ENCODE measurements at places on chromosomes 6 and 20.

DNA sequence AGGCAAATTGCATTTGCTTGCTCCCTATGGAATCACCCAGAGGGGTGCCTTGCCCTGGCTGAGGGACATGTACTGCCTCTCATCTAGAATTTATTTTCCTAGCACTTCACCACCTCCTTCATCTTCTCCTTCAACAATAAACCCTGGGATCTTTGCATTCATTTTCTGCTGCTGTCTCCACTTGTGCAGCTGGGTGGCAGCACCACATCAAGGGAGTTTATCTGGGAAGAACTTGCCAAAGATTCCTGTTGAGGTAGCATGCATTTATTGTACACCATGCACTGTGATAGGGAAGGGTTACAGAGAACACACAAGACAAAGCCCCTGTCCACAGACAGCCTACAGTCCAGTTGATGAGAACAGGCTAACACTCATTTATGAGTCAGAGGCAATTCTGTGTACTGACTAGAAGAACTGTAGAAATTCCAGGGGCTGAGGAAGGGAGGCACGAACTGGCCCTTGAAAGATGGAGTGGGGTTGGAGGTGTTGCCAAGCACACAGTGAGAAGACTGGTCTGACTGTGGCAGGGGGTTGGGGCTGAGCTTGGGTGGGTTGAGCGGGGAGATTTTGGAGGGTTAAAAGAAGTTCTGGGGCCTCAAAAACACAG is 17.5 kb downstream of the C20orf173 start:
- peak; percentile 72 for DNase-seq

DNA sequence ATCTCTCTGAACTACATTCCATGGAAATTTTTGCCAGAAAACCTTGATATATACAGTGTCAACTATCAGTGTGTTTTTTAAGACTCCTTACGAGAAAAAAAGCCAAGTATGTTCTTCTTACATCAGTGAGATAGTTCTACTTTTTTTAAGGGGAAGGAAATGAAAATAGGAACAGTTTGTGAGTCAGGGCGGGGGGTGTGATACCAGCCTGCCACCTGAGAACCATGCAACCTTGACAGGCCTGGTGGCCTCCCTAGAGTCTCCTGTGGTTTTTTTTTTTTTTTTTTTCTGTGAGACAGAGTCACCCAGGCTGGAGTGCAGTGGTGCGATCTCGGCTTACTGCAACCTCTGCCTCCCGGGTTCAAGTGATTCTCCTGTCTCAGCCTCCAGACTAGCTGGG is 96.3 kb upstream of the GCM1 start:
- no peak for DNase-seq

DNA sequence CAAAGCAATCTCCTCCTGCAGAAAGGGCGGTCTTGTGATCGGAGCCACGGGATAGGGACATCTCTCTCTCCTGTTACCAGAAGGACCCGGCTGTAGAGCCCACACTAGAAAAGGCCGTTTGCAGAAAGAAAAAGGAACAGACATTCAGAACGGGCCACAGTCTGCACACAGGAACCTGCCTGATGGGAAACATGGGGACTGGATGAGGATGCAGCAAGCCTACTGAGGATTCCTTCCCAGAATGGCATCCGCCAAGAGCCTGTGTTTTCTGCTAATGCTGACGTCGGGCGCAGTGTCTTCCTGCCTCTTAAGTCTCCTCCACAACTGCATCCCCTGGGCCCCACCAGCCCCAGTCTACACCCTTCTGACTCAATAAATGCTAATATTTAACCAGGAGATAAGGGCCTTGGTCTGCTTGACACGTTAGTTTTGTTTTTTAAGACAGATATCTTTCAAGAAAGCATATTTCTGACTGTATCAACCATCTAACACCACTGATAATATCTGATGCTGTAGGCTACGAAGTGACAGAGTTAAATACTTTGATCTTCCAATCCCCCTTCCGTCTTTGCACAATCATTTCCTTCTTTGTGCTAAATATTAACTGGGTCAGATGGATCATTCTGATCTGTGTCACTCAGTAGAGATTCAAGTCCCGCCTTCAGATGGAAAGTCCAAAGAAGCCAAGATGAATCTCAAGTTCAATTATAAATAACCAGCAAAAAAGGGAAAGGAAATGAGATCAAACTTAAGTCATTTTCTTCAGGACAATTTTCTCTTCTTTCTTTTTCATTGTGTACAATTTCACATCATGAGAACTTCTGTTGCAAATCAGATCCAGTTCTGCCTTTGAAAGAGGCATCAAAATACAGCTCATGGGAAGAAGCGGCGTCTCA is 20.7 kb downstream of the FAM50B start:
- DNase-seq, result no peak

GRCh38 chr6:16321826-16322225 is 83.4 kb downstream of the GMPR start:
- DNase-seq, result no peak

DNA sequence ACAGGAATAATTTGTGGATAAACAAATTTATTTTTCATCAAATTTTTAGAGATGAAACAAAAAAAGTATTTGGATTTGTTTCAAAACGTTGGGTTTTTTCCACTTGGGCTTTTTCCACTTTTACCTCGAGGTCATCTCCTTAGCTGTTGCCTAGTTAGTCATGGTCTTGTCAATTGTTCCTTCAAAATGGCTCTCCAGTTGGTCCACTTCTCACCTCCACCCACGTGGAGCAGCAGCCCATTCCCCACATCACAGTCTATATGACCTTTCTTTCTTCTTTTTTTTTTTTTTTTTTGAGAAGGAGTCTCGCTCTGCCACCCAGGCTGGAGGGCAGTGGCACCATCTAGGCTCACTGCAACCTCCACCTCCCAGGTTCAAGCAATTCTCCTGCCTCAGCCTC is 6.7 kb upstream of the SLC4A11 start:
- DNase-seq, result no peak

GRCh38 chr6:114288701-114289495 is 53.9 kb downstream of the HS3ST5 start:
- DNase-seq, result no peak

- DNase-seq, result no peak
These were observed 582.1 kb upstream of the JAG1 start for GRCh38 chr20:11255860-11256259.

DNA sequence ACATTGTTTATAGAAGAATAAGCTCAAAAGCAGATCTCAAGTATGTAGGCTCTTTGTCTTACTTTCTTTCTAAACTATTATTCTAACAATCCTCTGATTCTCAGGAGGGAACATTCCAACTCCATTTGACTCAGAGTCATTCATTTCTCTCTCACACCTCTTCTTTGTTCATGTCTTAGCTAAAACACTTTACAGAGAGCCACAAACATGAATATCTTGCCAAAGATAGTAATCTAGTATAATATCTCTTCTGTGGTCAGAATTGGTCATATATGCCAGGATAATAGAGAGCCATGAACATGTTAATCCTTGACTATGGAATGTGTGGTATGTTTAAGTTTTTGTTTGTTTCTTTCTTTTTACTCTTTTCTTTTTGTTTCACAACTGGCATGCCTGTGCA is 456.0 kb upstream of the PTCHD4 start:
- peak; percentile 57 for DNase-seq

DNA sequence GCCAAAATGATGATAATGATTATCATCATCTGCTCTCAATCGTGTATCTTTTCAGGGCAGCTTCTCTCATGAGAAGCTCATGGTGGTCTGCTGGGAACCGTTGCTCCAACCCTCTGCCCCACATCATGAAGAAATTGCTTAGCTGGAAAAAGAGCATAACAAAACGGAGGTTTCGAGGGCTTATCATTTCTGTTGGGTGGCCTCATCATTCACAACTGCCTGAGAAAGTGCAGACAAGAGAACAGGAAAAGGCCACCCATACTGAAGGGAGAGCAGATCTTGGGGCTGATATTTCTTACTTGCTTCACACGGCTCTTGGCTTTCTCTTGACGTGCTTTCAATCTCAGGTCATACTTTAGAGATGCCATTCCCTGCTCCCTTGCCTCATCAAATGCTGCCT is 471.6 kb downstream of the CD83 start:
- no peak for DNase-seq

- DNase-seq, result peak; percentile 56
These were observed 17.3 kb downstream of the TRAF3IP2 start for GRCh38 chr6:111588366-111588765.

DNA sequence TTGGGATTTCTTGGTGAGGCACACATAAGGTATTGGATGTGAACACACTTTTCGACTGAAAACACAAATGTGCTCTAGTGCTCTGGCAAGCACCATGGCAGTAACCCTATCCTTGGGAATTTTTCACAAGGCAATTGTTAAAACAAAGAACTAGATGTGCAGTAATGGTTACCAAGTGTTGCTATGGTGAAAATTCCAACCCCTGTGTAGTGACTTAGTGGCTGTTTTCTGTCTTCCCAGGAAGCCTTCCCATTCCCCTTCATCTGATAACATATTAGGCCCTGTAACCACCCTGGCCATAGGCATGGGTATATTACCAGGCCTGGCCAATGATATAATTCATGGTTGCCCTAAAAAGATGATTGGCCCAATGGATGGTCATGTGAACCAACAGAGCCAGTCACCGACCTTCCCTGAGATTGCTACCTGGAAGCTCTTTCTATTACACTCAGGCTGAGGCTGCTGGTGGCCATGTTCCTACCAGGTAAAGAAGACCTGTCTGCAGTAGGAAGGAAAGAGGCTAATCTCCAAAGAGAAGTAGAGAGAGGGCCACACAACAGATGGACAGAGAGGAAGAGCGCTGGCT is 4.1 kb downstream of the C20orf202 start:
- DNase-seq, result no peak

- no peak for DNase-seq
These were observed 7.2 kb downstream of the CST9 start for GRCh38 chr20:23598481-23598880.

DNA sequence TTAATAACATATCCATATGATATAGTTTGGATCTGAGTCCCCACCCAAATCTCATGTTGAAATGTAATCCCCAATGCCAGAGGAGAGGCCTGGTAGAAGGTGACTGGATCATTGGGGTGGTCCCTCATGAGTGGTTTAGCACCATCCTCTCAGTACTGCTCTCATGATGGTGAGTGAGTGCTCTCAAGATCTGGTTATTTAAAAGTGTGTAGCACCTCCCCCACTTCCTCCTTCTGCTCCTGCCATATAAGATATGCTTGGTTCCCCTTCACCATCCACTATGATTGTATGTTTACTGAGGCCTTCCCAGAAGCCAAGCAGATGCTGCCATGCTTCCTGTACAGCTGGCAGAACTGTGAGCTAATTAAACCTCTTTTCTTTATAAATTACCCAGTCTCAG is 22.9 kb downstream of the IRF4 start:
- DNase-seq, result no peak

DNA sequence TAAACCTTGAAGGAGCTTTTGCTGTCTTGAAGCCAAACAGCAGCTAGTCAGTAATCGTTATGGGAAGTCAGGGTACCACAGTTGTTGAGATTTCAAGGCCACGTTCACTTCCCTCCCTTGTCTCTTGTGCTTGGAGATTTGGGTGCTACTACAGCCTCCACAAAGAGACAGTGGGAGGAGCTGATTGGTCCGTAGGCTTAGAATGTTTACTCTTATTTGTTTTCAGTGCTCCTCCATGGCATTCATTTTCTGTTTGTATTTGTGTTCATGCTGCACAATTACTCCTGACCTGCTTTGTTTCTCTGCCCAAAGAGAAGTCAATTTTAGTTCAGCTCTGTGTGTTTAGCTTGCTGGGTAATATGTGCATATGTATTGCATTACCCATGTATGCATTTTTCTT is 147.7 kb downstream of the PRL start:
- DNase-seq, result peak; percentile 19

- DNase-seq, result no peak
These were observed 2.2 kb upstream of the SNPH start for GRCh38 chr20:1263853-1264252.
